SK-N-SH (cell line): ENCODE measurements at places on chromosomes 16 and 17. TPM values are rescaled to one million over a fixed set of nuclear protein-coding genes. Genes with fewer than 3 reads are reported as not detected.

DNA sequence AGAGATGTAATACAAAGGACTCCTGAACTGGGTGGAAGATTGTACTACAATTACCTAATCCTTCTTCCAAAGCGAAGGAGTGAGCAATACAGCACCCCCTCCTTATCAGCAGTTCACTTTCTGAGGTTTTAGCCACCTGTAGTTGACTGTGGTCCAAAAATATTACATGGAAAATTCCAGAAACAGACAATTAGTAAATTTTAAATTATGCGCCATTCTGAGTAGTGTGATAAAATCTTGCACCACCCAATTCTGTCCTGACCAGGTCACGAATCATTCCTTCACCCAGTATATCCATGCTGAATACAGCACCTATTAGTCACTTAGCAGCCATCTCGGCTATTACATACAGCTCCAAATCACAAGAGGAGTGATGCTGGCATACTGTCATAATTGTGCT, 23.2 kb downstream of the VPS53 start:
- peaks cover 28% of the 10 kb centered on the region for H3K4me1 ChIP-seq
- no peaks in the 10 kb centered on the region for H3K27me3 ChIP-seq
- H3K4me3 ChIP-seq = no peak overlapping the region
- no peak for DNase-seq
- H3K36me3 ChIP-seq = peaks cover 19% of the 10 kb centered on the region

DNA sequence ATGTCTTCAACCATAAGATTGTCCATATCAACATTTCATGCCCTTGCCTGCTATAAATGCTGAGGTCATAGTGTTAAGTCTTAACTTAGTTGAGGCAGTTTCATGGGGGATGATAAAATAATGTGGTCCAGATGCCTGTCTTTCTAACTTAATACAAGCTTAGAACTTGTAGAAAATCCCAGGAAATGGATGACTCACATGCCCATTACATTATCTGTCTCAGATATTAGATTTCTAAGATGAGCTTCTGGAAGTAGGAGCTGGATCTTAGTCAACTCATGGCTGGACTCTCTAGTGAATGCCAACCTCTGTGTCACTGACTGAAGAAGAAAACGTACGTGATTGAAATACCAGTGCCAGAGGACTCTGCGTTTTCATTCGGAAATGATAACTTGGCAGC, 797.5 kb upstream of the EEF2KMT start:
- H3K27me3 ChIP-seq = no peaks in the 10 kb centered on the region
- H3K36me3 ChIP-seq = no peaks in the 10 kb centered on the region
- no peak overlapping the region for H3K4me3 ChIP-seq

DNA sequence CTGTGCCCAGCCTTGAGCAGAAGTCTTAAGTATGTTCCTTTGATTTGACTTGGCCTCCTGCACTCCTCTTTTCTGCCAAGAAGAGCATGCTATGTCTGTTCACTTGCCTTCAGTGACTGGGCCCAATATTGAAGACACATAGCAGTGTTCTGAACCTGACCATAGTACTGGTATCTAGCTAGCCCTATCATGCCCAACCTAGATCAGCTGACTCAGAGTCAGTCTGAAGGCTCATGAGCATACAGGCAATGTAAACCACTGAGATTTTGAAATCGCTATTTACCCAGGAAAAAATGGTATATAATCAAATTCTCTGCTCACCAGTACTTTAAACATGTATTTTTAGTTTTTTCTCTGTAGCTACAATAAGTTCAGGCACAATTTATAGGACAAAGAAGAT, 129.4 kb downstream of the TANC2 start:
- no peak for DNase-seq
- no peak overlapping the region for H3K4me3 ChIP-seq
- no peak overlapping the region for H3K27ac ChIP-seq

SLC5A10 gene
- not detected in 2 replicates for polyA plus RNA-seq

NOL3 gene
- polyA plus RNA-seq = 34.1 and 38.7 TPM in 2 replicates
